ENCODE measurements at places on chromosomes 3 and 15.

DNA sequence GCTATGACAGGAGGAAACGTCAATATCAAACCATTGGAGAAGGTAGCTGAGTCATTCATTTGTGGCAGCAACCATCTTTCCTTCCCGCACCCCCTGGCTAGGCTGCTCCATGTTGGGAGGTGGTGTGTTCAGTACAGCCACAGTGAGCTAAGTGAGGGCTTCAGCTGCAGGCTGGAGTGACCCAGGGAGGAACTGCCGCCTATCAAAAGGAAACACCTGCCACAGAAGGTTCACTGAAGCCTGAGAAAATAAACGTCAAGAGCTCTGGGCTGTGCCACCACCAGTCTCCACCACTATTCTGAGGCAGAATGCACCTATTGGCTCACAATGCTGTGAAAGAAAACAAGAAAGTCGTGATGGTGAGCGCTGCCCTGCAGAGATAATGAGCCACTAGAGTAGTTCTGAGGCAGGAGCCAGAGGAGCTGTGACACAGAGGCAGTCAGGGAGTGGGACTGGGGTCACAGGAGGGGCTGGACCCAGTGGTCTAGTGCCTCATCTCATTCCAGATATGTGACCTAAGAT is 34.8 kb upstream of the CD47 start:
- no peak for DNase-seq

GRCh38 chr15:88844749-88845386 is 41.6 kb downstream of the ACAN start:
- DNase-seq, result no peak

DNA sequence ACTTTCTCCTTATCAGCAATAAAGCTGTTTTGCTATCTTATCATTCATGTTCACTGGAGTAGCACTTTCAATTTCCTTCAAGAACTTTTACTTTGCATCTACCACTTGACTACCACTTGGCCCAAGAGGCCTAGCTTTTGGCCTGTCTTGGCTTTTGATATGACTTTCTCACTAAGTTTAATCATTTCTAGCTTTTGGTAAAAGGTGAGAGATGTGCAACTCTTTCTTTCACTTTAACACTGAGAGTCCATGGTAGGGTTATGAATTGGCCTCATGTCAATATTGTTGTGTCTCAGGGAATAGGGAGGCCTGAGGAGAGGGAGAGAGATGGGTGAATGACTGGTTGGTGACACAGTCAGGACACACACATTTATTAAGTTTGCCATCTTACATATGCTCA is 31.0 kb upstream of the FAM3D start:
- no peak for DNase-seq

DNA sequence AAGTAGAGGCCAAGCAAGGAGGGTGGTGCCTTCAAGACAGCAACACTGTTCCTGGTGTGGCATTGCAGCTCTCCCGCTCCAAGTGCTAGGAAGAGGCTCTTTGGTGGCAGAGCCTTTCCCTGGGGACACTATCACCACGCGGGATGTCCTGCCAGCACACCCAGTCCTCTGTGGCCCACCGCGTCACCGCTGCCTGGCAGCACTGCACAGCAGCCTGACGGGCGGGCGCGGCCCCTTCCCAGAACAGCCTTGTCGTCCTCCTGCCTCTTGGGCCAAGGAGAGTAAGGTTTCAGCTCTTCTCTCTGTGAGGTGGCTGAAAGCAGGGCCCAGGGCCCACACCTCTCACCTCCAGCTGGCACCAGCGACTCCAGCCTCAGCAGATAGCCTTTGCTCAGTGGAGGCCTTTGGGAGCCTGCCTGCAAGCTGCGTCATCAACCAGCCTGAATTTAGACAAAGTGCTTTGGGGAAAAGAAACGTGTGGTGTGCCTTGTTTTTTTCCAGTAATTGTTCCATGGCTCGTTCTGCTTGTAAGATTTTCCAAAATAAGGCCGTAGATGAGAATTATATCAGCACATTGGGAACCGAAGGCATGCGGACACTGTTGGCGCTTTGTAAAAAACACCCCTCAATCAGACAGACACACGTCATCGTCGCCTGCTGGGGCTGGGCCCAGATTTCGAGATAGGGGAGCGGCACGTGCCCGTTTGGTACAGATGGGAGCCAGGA is 65.0 kb downstream of the AAGAB start:
- no peak for DNase-seq

- no peak for DNase-seq
Measured at GRCh38 chr3:196135693-196136639, 54.1 kb upstream of the TFRC start.

- no peak for DNase-seq
Measured at GRCh38 chr15:76431971-76432370, 95.4 kb downstream of the ISL2 start.

- DNase-seq, result no peak
Measured at GRCh38 chr3:127525373-127525772, 65.2 kb downstream of the TPRA1 start.

GRCh38 chr15:84696757-84697156 is 19.2 kb downstream of the SEC11A start:
- DNase-seq, result no peak

GRCh38 chr3:4030624-4031023 is 231.4 kb downstream of the LRRN1 start:
- DNase-seq, result no peak

DNA sequence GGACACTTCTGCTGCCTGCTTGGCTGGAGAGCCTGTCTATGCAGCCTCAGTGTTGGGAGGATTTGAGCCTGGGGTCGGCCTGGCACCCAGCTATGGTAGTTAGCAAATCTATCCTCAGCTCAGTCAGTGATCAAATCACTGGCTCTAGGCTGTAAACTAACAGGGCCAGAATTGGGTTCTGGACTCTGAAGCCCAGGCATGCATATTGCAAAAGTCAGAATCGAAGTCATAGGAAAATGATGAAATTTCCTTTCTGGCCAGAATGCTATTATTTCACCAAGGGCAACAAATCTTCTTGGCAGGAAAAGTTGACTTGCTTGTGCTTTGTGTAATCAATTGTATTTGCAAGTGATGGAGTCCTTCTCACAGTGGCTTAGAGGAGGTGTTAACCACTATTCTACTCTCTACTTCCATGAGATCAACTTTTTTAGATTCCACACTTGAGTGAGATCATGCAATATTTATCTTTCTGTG is 482.6 kb upstream of the TPRG1 start:
- no peak for DNase-seq

DNA sequence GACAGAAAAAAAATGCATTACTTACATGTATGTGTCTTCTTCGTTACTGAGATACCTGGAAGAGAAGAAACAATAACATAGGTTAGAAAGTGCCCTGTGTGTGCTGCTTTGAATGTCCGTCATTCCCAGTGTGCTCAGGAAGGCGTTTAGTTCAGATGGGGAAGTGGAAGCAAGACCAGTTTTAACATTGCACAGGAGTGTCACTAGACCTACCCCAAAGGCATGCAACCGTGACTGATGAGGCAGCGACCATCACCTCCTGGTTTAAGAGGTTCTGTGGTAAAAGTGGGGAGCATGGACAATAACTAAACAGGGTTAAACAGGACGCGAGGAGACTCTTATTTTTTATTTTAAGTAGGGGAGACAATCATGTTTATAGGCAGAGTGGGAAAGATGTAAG is 199.7 kb upstream of the ICE2 start:
- no peak for DNase-seq

- no peak for DNase-seq
Measured at GRCh38 chr15:86919581-86919980, 839.9 kb downstream of the AGBL1 start.

- DNase-seq, result no peak
Measured at GRCh38 chr15:84915606-84915958, 31.1 kb downstream of the SLC28A1 start.

DNA sequence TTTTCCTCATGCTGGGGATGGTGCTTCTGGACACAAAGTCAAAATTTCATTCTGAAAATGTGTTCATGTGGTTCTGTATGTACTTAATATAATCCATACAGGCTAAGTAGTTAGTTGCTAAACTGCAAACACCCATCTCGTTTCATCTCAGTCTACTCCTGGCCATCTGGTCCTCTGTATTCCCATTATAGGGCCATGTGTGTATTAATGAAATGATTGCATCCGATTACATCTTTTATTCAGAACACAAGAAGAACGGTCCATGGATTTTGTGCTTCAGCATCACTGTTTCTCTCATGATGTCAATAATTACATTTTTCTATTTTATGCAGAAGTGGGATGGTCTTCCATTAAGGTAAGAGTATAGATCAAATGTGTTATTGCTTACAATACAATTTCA is 6.1 kb upstream of the GJD2 start:
- no peak for DNase-seq

DNA sequence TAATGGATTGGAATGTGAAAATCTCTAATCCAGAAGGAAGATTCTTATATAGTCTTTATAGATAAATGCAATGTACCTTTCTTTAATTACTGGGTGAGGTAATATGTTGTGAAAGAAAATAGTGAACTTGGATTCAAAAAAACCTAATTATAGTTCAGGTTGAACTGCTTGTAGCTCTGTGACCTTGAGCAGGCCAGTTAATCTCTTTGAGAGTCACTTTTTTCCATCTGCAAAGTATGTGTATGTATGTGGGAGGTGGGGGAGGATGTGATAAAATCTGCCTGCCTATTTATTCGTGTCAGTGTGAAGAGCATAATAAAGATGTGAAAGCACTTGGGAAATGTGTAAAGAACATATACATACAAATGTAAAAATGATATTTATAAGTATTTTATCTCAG is 34.4 kb downstream of the GLCE start:
- no peak for DNase-seq

- no peak for DNase-seq
Measured at GRCh38 chr15:78850352-78850751, 22.3 kb upstream of the MORF4L1 start.

DNA sequence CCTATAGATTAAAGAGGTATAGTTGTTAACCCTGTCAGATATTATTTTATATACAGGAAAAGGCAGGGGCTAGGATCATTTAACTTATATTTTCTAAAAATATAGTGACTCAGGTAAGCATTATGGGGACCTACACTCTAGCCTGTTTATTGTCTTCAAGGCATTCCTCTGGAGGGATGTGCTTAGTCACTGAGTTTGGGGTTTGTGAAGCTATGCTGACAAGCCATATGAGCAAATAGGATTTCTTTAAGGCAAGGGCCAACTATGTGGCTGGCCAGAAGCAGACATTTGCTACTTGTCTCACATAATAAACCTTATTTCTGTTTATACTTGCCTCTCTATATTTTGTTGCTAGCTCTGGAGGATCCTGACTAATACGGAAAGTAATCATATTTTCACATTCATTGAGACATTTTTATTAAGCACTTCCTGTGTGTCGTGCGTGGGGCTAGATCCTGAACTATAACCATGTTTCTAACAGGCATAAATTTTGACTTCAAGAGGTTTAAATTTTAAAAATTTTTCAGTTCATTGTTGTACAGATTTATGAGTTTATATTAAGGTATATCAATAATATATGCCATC is 153.4 kb downstream of the OTOL1 start:
- DNase-seq, result no peak

DNA sequence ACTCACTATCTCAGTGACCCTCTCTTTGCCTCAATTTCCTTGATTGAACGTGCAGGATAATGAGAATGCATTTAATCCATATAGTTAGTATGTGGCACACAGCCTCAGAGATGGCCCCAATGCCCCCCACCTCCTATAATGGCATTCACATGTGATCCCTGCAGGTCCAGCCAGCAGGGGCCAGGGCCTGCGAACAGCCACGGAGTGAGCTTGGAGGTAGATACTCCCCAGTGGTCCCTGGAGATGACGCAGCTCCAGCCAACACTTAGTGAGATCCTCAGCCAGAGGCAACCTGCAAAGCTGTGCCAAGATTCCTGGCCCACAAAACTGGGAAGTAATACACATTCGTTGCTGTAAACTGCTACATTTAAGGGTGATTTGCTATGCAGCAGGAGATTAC is 184.9 kb upstream of the NSMCE3 start:
- no peak for DNase-seq

DNA sequence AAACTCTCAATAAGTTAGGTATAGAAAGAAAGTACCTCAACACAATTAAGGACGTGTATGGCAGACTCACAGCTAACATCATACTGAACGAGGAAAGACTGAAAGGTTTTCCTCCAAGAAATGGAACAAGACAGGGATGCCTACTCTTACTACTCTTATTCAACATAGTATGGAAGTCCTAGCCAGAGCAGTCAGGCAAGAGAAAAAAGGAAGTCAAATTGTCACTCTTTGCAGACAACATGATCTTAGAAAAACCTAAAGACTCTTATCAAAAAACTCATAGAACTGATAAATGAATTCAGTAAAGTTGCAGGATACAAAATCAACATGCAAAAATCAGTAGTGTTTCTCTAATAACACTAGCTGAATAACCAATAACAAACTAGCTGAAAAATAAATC is 96.0 kb downstream of the C3orf70 start:
- DNase-seq, result no peak

GRCh38 chr3:194294199-194294894 is 56.8 kb downstream of the CPN2 start:
- DNase-seq, result no peak

GRCh38 chr15:91055548-91056331 is 33.3 kb upstream of the VPS33B start:
- peak; percentile 61 for DNase-seq

DNA sequence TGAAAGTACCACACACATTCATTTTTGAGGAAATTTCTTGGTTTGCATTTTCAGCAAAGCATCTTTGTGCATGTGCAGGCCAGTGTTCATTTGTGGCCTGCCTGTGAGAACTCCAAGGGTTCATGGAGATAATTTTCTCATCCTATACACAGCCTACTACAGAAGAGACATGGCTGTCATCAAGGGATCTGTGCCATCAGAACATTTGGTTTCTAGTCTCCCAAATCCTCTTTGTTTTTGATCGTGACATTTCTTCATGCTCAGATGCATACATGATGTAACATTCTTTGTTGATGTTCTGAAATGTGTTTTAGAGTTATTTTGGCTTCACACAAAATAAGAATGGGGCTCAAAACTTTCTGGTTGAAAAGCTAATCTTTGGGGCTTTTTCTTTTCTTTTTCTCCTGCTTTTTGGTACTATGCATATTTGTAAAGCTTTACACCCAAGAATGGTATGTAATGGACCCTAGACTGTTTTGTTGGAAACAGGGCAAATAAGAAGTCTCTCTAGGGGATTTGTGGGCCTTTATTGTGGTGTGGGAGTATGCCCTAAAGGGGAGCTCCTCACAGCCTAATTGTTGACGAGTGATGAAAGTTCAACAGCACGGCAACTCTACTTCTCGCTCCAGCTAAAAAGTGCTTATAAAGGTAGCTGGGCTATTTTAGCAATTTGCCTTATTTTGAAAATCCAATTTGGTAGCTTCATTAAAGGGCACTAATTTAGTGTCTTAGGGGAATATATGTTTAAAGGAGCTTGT is 3.2 kb upstream of the ARPP21 start:
- DNase-seq, result no peak

DNA sequence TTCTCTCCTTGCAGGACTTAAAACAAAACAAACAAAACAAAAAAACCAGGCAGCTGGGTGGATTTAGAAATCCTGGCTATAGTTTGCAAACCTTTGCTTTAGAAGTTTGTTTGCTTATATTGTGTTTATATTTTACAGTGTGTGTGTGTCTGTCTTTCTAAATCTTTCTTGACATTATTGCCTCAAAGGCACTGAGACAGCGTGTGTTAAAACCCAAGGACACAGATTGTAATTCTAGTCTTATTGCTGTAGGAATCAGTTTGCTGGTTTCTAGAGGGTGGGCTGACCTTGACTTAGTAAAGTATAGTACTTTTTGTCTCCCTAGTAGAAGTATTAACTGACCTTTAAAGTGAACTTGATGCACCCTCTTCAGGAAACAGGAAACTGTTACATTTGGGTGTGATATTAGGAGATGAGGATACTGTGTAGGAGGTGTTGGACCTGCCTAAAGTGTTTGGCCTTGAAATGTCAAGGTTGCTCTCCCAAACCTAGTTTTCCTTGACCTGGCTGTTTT is 71.0 kb downstream of the TCF12 start:
- no peak for DNase-seq
